Omental fat pad (tissue), 4 donors: ENCODE measurements at places on chromosomes 12 and 14. TPM values are rescaled to one million over a fixed set of nuclear protein-coding genes. Genes with fewer than 3 reads are reported as not detected.

DNA sequence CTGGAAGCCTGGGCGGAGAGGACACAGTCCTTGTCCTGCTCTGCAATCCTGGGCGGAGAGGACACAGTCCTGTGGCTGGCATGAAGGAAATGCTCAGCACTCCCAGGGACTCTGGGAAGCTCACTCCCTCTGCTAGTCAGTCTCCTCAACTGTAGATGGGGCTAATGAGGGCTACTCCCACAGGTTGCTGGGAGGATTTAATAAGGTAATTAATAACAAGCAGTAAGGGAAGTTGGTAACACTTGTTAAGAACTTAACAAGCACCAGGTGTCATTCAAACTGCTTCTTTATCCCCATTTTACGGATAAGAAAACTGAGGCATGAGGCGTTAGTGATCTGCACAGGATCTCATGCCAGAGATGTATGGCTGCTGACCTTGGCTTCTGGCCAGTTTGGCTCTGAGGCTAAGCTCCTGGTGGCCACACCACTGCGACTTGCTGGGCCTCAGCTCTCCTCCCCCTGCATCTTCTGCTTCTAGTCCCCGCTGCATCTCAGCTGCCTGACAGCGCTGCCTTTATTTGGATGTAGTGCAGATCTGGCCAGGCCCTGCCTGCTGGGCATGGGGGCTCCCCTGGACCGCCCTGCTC, 54.1 kb upstream of the BEGAIN start:
- no peak for DNase-seq

- no peak for DNase-seq
Measured at GRCh38 chr14:90722590-90722989, 93.6 kb downstream of the TTC7B start.

Gene MGP
- 851 TPM for total RNA-seq

DNA sequence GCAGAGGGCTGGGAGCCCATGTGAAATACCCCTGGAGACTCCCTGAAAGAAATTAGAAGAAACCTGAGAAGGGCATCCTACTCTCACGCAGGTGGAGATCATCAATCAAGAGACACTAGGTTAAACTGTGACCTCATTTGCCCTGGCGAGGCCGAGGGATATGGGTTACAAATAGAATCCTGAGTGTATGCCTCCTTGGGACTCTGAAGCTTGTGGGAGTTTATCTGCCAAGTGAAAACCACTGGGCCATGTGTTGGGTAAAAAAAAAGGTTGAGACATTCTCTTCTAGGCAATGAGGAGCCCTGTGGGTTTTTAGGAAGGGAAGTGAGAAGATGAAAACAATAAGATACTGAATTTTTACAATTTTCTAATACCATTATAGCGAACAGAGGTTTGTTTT, 160.7 kb upstream of the ARID2 start:
- DNase-seq: no peak

DNA sequence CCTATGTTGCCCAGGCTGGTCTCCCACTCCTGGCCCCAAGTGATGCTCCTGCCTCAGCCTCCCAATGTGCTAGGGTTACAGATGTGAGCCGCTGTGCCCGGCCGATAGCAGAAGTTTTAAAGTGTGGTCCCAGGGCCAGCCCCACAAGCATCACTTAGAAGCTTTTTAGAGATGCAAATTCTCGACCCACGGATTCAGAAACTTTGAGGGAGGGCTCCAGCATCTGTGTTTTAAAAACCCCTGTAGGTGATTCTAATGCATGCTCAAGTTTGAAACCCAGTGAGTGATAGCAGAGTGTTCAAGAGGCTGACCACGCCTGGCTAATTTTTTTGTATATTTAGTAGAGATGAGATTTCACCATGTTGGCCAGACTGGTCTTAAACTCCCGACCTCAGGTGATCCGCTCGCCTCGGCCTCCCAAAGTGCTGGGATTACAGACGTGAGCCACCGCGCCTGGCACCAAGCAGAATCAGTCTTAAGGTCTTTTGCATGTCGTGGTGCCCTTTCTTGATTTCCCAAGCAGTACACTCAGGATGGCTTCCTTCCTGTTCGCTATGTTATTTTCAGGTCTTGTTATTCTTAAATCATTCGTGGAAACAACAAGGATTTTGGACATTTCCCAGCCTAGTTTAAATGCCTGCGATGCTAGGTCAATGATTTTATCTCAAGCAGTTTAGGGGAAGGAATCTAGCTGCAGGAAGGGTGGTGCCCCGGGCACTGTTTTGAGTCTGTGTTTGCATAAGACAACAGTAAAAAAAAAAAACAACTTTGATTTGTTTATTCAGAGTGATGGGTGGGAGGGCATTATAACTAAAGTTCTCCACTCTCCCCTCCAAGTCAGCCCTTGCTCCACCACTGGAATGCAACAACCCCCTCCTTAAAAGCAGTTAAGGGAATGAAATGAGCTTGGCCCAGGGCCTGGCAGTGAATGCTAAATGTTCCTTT, 9.2 kb upstream of the RILPL2 start:
- DNase-seq: no peak

DNA sequence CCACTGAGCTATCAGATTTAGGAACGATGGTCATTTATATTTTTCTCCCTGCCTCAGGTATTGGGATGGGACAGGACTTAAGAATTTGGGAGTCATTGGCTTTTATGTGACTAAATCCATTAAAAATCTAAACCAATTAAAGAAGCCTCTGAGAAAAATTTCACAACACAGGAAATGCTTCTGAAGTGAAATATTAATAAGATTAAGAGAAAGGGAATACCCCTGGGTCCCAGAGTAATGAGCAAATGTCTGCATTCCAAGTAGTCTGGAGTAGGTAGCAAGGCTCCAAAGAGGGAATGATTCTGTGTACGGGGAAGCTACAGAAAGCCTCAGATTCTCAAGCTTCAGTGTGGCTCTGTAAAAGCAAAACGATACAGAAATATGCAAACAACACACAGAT, 707 bp upstream of the MED6 start:
- no peak for DNase-seq

GRCh38 chr12:96427269-96427729, 27.1 kb upstream of the CDK17 start:
- DNase-seq: no peak

Gene RHNO1
- total RNA-seq: 6.7 TPM

Gene CELA1
- total RNA-seq: not detected

- no peak for DNase-seq
Measured at GRCh38 chr14:32074887-32075572, 2.1 kb upstream of the ARHGAP5 start.

Gene PLA2G1B
- not detected for total RNA-seq

- no peak for DNase-seq
Measured at GRCh38 chr14:78018283-78018682, 151.9 kb upstream of the NRXN3 start.

Gene TC2N
- 26.8 TPM for total RNA-seq

- DNase-seq: no peak
Measured at GRCh38 chr14:32077081-32078022, at the start of gene ARHGAP5. TSS of gene ARHGAP5 (plus strand) at chr14:32077304. CDS start at chr14:32090670, 13,366 bp downstream.

Gene SLC17A8
- total RNA-seq: not detected

DNA sequence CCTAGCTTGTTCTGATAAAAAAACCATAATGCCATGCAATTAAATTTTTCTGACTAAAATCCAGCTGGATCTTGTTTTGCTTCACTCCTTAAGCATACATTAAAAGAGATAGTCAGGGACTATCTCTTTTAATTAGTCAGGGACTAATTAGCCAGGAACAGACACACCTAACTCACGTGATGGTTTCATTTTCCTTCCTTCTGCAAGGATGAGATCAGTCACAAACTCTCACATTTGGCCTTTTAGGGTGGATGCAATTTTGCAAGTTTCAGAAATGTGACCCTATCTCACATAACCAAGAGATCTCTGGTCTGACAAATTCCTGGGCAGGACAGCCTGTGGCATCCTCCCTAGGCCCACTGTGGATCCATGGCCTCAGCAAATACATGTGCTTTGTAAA, 62.4 kb downstream of the SETD3 start:
- DNase-seq: no peak

Gene MRPS35
- 41.8 TPM for total RNA-seq

Gene PHETA1
- 9.9 TPM for total RNA-seq

Gene NDUFB1
- 353 TPM for total RNA-seq

Gene RPL10L
- total RNA-seq: not detected

Gene B4GALNT3
- 0.13 TPM for total RNA-seq

- no peak for DNase-seq
Measured at GRCh38 chr12:851913-852312, 97.6 kb downstream of the RAD52 start.

DNA sequence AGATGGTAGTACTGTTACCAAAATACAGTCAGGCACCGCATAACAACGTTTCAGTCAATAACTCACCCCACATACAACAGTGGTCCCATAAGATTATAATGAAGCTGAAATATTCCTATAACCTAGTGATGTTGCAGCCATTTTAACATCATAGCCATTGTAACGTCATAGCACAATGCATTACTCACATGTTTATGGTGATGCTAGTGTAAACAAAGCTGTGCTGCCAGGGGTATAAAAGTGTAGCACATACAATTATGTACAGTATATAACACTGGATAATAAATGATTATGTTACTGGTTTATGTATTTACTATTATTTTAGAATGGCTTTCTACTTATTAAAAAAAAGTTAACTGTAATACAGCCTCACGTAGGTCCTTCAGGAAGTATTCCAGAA, 37.0 kb downstream of the GPR137C start:
- DNase-seq: no peak

GRCh38 chr14:49206828-49207227, 379.4 kb downstream of the RPS29 start:
- DNase-seq: no peak

Gene TMBIM4
- total RNA-seq: 208 TPM

DNA sequence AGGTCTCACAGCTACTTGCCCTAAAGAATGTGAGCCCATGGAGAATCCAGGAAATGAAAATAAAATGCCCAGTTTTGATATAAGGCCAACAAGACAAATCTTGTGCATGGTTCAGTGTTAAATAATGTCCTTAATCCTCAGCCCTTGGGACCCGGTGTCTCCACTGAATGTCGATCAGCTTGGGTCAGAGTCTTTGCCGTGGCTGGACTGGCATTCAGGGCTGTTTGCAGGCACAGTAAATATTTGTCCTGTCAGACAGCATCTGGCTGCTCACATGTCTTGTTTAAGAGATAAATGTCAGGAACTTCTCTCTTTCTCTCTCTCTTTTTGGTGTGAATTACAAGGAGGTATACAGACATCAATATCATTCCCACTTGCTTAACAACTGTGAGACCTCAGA, 452.5 kb downstream of the FUT8 start:
- no peak for DNase-seq

Gene SCN8A
- 1.4 TPM for total RNA-seq

DNA sequence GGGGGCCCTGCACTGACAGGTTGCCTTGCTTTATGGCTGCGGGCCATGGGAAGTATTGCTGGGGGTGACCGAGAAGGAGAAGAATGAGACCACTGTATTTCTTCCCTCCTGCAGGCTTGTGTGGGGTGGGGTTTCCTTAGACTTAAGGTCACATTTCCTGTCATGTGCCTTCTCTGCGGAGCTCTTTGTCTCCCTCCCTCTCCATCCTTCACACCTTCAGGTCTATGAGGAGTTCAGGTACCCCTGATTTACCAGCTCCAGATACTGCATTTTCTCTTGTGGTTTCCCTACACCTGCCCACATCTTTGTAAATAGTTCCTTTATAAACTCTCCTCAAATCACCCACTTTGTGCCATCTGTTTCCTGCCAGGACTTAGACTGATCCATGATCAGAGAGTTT, 3.6 kb downstream of the FNTB start:
- no peak for DNase-seq

GRCh38 chr14:32099473-32099872, 22.4 kb downstream of the ARHGAP5 start:
- DNase-seq: no peak

DNA sequence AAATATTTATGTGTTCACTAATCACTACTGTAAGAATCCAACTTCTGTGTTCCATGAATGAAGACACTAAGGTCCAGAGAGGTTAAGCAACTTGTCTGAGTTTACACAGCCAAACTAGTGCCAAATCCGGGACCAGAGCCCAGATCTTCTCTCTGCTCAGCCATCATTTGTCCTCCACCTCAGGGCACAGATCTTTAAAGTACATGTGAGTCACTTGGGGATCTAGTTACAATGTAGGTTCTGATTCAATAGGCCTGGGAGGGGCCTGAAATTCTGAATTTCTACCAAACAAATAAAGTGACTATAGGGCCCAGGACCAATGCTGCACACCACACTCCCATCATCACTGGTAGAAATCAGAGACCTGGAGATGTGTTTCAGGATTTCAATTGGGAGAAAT, 162.9 kb downstream of the GXYLT1 start:
- DNase-seq: no peak

- DNase-seq: no peak
Measured at GRCh38 chr12:14850929-14851663, 7.8 kb upstream of the ART4 start.

- DNase-seq: no peak
Measured at GRCh38 chr12:120485961-120486881, 9.7 kb upstream of the DYNLL1 start.

- no peak for DNase-seq
Measured at GRCh38 chr14:100103250-100104005, 38.2 kb downstream of the EVL start.

GRCh38 chr12:121634836-121635235, 8.5 kb downstream of the ORAI1 start:
- no peak for DNase-seq

DNA sequence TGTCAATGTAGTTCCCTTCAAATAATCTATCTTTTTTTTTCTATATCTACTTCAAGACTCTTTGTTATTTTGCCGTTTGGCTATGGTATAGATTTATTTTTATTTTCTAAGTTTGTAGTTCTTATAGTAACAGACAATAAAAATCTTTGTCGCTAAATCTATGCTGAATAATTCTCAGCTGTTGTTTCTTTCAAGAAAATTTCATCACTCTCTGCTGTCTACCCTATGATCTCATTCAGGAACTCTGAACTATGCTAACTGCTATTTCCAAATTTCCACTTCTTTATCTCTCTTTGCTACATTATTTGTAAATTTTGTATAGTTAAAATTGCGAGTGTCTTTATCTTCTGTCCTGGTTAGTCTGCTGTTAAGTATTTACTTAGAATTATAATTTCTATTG, 353.6 kb downstream of the LRFN5 start:
- DNase-seq: no peak

Gene CMTM5
- total RNA-seq: not detected

DNA sequence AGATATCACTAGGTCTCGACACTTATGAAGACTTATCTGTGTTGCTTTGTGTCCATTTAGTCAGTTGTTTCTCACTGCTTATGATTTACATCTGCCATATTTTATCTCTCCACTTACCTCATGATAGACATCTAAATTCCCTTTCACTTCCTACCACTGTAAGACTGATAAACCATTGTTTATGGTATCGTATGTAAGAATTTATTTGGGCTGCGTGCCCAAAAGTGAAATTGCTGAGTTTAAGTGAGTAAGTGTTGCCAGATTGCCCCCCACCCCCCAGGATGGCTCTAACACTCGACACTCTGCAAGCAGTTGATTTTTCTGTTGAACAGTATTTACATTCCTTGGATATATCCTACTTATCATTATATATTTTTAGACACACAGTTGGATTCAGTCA, 69.9 kb upstream of the MON2 start:
- no peak for DNase-seq
